ENCODE measurements at places on chromosomes 4 and X.

- no peak for DNase-seq
Observed at GRCh38 chr4:10084651-10085358, 31.8 kb downstream of the WDR1 start.

- no peak for DNase-seq
Observed at GRCh38 chr4:154732669-154733068, 11.1 kb upstream of the LRAT start.

DNA sequence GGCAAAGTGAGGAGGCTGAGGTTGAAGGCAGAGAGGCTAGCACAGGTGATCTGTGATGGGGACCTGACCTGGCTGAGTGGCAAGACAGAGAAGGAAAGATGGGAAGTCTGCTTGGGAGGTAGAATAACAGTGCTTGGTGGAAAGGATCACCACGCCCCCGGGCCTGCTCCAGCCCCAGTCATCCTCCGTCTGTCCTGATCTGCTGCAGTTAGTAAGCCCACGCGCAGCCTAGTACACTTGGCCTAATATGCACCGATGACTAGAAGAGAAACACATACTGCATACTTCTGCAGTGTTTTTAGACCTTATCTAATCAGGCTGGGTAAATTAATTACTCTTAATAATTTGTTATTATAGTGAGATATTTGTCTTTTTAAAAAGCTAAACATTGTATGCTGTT is 103.7 kb upstream of the KLF3 start:
- DNase-seq: no peak

DNA sequence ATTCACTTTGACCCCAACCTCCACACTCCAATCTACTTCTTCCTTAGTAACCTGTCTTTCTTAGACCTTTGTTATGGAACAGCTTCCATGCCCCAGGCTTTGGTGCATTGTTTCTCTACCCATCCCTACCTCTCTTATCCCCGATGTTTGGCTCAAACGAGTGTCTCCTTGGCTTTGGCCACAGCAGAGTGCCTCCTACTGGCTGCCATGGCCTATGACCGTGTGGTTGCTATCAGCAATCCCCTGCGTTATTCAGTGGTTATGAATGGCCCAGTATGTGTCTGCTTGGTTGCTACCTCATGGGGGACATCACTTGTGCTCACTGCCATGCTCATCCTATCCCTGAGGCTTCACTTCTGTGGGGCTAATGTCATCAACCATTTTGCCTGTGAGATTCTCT is 344 bp downstream of the OR13H1 start:
- DNase-seq: no peak

DNA sequence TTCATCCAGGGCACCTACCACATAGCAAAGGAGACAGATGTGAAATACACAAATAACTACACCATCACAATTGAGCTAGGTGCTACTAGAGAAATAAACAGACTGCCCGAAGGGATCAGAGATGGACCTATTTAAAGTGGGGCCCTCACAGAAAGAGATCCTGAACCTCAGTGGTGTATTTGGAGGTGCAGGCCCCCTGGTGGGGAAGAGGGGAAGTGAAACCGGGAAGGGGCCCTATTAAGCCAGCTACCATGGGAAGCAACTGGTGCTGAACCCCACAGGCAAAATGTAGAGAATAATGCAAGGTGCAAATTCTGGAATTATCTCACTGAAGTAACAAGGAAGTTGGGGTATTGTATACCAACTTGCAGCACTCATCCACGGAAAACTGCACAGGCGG is 78.6 kb upstream of the FAM9A start:
- no peak for DNase-seq

GRCh38 chr4:58553679-58554078 is 1443.5 kb upstream of the IGFBP7 start:
- DNase-seq: no peak

GRCh38 chrX:136203951-136204350 is 47.2 kb downstream of the MAP7D3 start:
- no peak for DNase-seq

GRCh38 chr4:72507167-72507566 is 61.9 kb downstream of the ADAMTS3 start:
- no peak for DNase-seq

DNA sequence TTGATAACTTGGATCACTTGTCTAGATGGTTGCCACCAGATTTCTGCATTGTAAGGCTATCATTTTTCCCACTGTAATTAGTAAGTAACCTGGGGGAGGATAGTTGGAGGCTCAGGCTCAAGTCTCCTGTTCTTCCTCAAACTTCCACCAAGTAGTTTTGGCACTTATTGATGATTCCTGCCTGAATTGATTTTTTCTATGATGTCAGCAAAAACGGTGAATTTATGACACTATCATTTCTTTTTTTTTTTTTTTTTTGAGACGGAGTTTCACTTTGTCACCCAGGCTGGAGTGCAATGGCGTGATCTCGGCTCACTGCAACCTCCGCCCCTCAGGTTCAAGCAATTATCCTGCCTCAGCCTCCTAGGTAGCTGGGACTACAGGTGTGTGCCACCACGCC is 12.4 kb downstream of the TMSB4X start:
- no peak for DNase-seq

DNA sequence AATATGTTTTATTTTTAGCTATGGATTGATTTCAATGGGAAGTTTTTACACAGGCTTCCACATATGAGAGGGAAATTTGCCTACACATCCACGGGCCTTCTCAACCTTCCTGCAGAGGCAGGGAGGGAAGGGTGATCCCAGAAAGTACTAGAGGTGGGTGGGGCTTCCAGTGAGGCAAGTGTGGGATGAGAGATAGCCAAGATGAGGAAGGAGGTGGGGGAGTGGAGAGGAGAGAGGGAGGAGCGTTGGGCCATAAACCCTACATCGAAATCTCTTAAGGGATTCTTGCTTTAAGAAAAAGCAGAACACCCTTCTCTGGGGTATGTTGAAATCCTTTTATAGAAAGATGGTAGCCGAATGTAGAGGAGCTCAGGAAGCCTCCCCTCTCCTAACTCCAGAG is 19.0 kb downstream of the NKX6-1 start:
- no peak for DNase-seq

Measured in SHP77 treated with DMSO at 0.1 percent for 48 hours (cell line).